ENCODE measurements at places on chromosomes 3 and 15.

- DNase-seq = no peak
Measured at GRCh38 chr3:52195291-52195597, 2.7 kb upstream of the ALAS1 start.

DNA sequence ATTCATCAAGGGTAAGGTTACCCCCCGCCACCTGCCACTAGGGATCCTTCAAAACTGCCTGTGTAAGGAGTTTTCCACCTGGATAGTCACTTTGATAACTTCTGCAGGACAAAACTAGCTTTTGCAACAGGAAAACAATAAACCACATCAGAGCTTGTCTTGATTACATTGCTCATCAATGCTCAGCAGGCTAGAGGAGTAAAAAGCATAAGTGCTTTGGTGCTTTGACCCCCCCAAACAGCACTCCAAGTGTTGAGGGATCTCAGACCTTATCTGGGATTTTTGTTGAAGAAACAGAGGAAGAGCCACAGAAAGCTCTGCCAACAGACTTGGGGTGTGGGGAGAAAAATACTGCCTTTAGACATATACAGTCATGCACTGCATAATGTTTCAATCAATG lies 10.8 kb upstream of the PHLDB2 start:
- DNase-seq = no peak

- DNase-seq = no peak
Measured at GRCh38 chr3:128337305-128337704, 129.4 kb downstream of the DNAJB8 start.

DNA sequence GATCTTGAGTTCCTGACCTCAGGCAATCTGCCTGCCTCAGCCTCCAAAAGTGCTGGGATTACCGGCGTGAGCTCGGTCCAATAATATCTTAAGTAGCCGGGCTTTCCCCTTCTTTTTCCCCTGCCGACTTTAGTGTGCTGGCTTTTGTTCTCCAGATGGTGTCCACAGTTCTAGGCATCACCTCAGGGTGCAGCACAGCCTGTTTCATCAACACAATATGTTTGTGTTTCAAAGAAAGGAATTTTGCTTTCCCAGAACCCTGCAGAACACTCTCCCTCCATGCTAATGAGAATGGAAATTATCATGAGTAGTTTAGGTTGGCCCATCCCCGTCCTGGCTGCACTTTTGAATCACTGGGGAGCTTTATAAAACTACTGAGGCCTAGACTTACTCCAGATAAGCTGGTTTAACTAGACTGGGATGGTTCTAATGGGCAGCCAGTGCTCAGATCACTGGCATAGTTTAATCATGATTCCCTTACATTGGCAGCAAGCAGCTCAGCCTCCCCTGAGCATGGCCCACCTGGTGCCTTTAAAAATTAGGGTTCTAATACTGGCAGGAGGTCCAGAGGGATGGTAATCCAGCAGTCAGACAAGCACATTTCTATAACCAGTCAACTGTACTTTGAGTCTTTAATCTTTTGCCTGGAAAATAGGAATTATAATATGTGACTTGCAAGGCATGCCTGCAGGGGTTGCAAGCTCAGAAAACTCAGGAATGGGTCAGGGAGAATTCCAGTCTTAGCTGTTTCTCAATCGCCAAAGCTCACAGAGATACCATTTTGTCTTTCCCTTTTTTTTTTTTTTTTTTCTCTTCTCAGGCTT lies 127.6 kb upstream of the RASGRP1 start:
- no peak for DNase-seq

DNA sequence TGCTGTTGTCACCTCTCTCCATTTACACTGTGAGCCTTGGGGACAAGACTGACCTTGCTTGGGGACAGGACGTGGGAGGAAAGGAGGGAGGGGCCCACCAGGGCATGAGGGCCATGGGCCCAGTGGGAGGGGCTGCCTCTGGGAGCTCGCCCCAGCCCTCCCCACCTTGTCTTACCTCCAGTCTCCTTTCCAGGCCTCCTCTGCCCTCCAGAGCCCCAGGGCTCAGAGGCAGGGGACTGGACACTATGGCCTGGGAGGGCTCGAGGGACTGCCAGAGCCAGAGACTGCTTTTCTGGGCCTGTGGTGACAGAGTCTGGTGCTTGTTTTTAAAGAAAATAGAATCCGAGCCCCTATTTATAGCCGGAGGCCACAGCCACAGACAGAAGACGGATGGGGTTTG lies 10.2 kb downstream of the CSPG4 start:
- DNase-seq = no peak

DNA sequence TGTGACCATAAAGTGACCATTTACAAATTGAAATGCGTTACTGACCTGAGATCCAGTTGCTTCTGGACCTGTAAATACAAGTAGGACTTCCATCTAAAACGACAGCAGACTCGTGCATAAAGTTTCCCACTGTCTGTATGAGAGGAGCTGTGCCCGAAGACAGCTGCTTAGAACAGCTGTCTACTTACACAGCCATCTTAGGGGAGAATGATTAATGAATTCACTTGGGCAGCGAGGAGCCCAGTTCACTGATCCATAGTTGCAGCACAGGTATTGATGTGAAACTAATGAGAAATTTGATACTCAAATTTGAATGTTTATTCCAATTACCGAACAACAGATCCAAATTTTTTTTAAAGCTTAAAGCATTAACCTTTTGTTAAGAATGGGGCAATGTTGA lies 748.1 kb downstream of the NR2F2 start:
- no peak for DNase-seq

DNA sequence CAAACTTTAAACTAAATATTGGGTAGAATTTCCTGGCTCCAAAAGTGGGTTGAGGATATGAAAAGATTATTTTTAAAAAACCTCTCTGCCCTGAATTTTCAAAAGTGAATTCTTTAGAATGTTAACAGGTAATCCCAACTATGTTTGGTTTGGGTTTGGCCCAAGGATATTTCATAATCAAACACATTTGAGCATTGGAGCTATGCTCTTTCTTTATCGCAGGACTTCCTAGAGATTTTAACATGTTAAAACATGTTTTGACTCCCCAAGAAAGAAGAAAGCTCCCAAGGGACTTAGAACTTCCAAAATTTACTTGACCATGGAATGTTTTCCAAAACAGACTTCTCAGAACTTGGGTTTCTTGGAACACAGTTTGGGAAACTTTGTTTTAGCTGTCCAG lies 75.6 kb upstream of the SYNPR start:
- no peak for DNase-seq

- no peak for DNase-seq
Measured at GRCh38 chr3:134881305-134881704, 86.2 kb downstream of the EPHB1 start.

GRCh38 chr3:96619475-96619874 lies 194.9 kb upstream of the EPHA6 start:
- no peak for DNase-seq

GRCh38 chr15:62454567-62455172 lies 289.6 kb upstream of the C2CD4B start:
- DNase-seq = no peak

- no peak for DNase-seq
Measured at GRCh38 chr3:73604451-73604850, 20.3 kb downstream of the PDZRN3 start.

- no peak for DNase-seq
Measured at GRCh38 chr3:107412376-107412775, 35.1 kb downstream of the CCDC54 start.

DNA sequence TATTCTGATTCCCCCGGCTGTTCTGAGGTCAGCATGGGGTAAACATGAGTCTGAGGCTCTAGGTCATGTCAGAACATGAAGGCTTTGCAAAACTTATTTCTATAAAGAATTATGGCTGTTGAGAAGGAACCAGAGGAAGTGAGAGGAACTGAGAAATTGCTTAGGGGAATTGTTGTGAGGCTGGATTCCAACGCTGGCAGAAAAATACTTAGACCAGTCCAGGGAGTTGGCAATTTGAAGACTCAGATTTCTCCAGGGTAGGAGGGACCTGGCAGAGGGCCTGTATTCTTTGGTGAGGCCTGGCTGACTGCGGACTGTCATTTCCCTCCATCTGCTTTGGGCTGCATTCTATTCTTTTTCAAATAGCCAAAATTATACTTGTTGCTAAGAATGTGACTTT lies 155.5 kb downstream of the PLD1 start:
- no peak for DNase-seq

DNA sequence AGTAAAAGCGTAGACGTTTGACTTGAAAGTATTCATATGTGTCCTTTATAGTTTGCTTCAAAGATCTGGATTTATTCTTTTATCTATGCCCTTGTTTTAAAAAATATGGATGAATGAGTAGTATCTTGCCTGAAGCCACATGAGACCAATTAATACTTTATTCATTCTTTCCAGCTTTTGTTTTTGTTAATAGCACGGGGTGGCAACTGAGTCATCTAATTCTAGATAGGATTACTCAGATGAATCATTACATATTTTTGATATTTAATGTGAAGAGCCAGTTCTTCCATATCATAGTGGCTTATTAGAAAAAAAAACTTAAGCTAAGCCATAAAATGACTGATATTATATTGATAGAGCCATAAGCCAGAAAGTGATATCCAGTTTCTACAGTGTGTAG lies 121.9 kb downstream of the BBX start:
- DNase-seq = no peak

GRCh38 chr3:53626876-53627275 lies 132.5 kb downstream of the CACNA1D start:
- no peak for DNase-seq

Measured in CD4-positive, alpha-beta T cell treated with Interleukin-12 subunit alpha and Interleukin-12 subunit beta, for 1 hour (primary cell).